ENCODE measurements at places on chromosomes 16 and 17.

DNA sequence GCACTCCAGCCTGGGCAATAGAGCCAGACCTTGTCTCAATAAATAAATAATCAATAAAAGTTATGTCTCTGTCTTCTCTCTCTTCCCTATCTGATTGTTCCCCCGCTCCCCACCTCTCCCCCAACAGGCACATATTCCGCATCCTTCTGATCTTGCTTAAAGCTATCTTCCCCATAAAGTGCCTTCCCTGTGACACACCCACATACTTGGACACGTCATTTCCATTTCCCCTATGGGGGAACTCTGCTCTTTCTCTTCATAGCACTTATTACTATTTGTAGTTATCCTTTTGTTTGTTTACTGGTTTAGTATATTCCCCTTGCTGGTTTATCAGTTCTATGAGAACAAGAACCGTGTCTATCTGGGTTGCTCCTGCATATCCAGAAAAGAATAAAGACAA is 14.9 kb downstream of the MYO1D start:
- no peak for DNase-seq

DNA sequence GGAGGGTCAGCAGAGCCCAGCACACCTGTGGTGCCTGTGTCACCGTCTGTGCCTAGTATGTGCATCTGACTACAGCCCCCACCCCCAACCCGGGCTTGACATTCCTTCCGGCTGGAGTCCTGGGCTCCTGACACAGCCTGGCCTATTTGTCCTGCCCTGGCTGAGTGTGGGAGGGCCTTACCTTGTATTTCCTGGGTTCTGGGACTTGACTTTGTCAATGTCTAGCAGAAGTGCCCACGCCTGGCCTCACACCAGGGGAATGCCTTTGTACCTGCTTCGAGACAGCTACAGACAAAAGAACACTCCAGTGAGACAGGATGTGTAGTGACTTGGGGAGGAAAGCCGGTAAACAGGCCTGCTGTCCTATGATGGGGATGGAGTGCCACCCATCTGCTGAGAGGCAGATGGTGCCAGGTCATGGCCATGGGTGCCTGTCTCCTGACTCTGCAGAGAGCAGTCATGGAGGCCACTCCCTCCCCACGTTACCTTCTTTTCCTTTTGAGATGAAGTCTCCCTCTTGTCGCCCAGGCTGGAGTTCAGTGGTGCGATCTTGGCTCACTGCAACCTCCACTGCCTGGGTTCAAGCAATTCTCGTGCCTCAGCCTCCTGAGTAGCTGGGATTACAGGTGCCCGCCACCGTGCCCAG is 42.8 kb downstream of the TNFRSF13B start:
- no peak for DNase-seq

- no peak for DNase-seq
Measured at GRCh38 chr17:74098136-74099024, 105.1 kb upstream of the RPL38 start.

DNA sequence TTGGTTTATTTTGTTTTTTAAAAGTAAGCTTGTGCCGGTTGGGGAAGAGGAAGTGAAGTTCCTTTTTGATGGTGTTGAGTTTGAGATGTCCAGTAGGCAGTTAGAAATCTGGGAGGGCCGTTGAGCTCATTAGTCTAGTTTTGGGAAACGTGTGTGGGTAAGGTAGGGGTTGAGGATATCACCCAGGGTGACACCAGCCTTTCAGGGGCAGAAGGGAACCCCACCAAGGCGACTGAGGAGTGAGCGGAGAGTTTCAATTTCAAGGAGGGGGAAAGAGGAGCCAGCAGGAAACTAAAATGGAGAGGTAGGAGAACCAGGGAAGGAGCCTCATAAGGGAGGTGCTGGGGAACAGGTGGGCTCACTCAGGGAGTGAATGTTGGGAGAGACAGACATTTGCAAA is 22.7 kb downstream of the HAPSTR1 start:
- no peak for DNase-seq

DNA sequence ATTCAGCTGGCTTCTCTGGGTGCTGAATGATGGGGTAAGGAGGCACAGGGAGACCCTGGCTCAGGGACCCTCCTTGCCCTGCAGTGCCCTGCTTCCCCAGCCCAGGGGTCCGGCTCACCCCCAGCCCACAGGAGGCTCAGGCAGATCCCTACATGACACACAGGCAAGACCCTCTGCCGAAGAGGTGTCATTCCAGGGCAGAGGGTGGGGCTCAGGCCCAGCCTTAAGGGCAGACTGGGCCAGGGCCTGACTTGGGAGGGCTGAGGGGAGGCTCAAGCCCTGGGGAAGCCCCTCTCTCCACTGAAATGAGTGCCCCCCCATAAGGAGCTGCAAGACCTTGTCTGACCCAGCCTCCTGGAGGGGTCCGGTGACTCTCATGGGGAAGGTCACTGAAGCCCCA is 30.3 kb upstream of the KSR1 start:
- no peak for DNase-seq

DNA sequence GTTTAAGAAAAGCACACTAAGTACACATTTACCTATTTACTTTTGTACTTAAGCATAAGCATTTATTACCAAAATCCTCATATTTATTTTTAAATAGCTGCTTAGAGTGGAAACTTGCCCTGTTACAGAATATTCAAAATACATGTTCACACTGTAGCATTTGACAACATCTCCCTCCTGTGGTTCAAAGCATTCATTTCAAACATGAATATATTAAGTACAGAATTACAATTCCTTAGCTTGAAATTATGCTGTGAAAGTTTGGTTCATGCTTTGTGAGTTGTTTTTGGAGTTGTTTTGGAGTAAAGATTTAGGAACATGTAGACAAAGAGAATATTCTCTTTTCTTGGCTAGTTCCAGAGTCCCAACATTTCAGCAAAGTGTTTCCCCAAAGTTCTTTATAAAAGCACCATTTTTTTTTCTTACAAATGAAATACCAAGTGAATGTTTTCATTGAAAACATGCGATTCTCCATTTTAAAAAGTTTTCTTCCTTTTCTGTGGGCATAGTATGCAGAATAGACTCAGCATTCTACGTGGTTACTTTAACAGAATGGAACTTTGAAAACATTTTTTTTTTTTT is 33.2 kb downstream of the TUBD1 start:
- no peak for DNase-seq

DNA sequence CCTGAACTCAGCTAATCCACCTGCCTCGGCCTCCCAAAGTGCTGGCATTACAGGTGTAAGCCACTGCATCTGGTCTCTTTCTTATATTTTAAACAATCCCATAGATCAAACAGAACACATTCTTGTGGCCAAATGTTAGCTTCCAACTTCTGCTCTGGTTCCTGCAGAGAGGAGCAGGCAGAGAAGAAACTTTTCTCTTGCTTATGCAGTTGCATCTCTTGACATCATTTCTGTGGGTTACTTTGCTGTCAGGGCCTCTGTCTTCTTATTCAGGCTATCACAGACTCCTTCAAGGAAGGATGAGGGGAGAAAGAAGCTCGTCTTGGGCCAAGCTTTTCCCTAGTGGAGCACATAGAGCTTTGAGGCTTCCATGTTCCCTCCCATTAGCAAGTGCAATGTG is 7.8 kb downstream of the HSD17B2 start:
- no peak for DNase-seq

GRCh38 chr17:65660947-65661346 is 99.5 kb upstream of the AXIN2 start:
- no peak for DNase-seq

DNA sequence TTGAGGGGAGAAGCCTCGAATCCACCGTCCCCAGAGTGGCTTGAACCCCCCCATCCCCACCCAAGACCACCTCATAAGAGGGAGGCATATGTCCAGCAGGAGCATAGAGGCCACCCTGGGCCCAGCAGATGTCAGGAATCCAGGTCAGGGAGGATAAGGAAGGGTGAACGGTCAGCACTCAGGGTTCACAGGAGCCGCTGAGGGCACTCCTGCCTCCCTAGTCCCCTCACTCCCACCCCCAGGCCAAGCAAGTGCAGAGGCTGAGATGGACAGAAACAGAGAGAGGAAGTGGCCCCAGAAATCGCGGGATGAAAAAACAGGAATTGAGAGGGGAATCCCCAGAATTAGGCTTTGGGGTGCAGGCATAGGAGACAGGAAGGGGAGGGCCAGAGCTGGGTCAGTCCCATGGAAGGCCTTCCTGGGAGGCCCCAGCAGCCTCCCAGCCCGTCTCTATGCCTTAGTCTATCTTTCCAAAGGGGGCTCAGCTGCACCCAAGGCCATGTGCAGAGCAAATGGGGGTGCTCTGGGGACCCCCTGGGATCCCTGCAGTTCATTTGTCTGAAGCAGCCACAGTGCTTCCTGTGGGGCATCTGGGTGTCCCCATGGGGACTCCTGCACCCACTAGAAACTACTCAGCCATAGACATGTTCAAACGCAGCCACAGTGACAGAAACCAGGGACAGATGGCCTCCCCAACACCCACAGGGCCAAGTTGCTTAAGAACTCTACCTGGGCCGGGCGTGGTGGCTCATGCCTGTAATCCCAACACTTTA is 1.7 kb downstream of the CMTM3 start:
- no peak for DNase-seq

GRCh38 chr17:50101346-50102163 is 6.4 kb downstream of the PDK2 start:
- DNase-seq = no peak

DNA sequence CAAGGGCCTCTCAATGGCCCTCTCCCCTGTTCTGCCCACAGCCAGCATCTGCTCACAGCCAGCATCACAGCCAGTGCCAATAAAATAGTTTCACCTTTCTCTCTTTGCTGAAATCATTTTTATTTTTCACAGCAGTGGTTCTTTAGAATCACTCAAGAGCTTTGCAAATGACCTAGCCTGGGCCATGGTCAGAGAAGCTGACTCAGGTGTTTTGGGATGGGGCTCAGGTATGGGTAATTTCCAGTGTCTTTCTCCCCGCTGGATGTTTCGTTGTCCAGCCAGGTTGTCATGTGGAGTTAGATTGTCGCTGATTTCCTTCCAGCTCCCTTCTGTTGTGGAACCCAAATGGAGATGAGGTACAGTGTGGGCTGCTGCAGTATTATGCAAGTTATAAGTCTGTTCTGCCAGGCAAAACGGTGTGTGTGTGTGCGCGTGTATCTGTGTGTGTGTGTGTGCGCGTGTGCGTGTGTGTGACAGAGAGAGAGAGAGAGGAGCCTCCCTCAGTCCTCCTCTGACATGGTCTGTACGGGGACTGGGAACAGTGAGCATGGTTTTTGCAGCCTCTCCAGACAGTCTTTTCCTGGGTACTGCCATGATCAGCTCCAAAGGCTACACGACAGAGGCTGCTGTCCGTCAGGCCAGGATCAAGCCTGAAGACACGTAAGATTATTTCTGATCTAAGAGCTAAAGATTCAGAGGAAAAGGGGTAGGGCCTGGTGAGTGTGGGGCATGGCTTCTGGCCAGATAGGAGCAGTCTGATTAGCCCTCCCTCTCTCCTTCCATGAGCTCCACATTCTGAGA is 1.4 kb upstream of the PMP22 start:
- DNase-seq = no peak

- no peak for DNase-seq
Measured at GRCh38 chr17:80861892-80862291, 129.7 kb upstream of the CHMP6 start.

DNA sequence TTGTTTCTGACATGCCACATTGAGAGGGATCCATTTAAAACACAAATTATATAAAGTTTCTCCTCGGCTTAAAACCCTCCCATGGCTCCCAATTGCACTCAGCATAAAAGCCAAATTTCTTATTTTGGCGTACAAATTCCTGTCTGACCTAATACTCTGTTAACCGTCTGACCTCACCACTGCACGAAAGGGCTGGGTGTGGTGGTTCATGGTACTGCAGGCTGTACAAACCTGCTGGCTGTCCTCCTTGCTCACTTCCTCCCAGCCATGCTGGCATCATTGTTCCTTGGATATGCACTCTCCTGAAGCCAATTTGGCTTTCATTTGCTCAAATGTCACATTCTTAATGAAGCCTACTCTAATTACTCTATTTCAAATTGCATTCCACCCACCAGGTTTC is 301.6 kb upstream of the C16orf82 start:
- no peak for DNase-seq

- no peak for DNase-seq
Measured at GRCh38 chr16:58399718-58400633, 7.7 kb downstream of the GINS3 start.

DNA sequence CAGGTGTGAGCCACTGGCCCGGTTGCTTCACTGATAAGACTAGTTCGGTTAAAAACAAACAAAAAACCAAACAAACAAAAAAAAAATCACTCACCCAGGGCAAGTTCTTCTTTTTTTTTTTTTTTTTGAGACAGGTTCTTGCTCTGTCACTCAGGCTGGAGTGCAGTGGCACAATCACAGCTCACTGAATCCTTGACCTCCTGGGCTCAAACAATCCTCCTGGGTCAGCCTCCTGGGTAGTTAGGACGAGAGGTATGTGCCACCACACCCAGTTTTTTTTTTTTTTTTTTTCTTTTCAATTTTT is 119.5 kb upstream of the CORO6 start:
- DNase-seq = no peak

DNA sequence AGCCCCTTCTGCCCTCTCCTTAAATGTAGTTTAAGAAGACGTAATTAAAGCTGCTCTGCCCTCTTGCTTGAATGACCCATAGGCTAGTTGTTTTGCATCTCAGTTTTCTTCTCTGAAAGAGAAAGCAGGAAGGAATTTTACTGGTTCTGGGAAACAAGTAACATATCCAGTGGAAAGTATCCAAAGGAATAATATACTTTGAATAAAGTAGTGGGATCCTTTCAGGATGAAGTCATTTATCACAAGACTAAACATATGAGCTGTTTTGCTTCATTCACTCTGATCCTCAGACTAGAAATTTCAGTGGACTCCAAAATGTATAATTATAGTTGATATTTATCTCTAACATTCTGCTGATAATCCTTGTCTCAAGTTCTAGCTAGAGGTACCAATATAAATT is 1297.6 kb upstream of the GOT2 start:
- DNase-seq = no peak

GRCh38 chr16:71383054-71383773 is 24.7 kb downstream of the CALB2 start:
- no peak for DNase-seq

DNA sequence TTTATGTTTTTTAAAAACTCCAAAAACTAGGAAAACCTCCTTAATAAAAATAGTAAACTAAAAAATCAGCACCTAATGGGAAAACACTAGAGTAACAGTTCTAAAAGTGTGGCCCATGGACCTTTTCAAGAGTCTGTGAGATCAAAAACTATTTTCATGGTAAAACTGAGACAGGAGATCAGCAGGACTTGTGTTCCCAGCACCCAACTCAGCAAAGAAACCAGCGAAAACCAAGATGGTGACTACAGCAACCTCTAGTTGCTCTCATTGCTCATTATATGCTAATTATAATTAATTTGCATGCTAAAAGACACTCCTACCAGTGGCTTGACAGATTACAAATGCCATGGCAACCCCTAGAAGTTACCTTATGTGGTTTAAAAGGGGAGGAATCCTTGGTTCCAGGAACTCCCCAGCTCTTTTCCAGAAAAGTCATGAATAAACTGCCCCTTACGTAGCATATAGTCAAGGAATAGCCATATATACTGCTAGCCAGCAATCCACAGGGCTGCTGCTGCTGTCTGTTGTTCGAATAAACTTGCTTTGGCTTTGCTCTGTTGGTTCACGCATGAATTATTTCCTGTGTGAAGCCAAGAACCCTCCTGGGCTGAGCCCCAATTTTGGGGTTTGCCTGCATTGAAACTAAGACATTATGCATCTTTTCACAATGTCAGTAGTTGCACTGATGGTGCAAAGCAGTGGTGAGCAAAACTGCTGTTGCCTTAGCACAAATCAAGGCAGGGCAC is 12.4 kb downstream of the CMTR2 start:
- DNase-seq = no peak

GRCh38 chr17:75412455-75413317 is 7.2 kb upstream of the GRB2 start:
- DNase-seq = no peak

GRCh38 chr17:27438348-27438998 is 17.8 kb upstream of the KSR1 start:
- no peak for DNase-seq

GRCh38 chr17:61647047-61647446 is 56.0 kb upstream of the NACA2 start:
- DNase-seq = no peak

Measured in type B pancreatic cell (in vitro differentiated cells).